ENCODE measurements at places on chromosomes 13 and 19. TPM values are rescaled to one million over a fixed set of nuclear protein-coding genes. Genes with fewer than 3 reads are reported as not detected.

- DNase-seq = no peak
Observed at GRCh38 chr13:65499256-65499655, 1730.9 kb downstream of the PCDH9 start.

DNA sequence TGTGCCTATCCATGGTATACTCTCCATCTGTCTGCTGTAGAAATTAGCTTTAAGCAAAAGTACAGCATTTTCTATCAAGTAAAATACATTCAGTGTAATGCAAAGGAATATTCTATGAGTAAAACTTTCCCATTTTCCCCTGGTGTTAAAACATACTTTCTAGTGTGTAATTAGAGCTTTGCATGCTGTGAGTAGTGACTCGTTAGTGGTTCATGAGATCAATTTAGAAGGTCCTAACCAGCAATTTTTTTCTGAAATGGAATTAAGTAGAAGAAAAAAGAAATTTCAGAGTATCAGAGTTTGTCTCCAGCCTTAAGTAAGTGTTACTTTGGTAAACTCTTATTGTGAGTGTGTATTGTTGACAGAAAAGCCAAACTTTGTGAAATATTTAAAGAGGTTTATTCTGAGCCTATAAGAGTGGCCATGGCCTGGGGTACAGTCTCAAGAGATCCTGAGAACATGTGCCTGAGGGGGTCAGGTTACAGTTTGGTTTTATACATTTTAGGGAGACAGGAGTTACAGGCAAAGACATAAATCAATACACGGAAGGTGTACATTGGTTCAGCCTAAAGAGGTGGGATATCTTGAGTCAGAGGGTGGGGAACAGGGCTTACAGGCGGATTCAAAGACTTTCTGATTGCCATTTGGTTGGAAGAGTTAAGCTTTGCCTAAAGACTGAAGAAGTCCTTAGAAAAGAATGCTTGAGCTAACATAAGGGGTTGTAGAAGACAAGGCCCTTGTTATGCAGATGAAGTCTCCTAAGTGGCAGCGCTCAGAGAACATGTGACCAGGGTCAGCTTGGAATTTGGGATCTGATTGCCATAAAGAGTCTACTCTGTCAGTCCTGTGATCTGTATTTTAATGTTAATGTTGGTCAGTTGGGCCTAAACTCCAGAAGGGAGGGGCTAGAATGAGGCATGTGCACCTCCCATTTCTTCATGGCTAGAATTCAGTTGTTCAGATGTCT is 25.5 kb downstream of the FAM187B start:
- no peak for DNase-seq

The TNFSF9 gene
- 3.0 TPM for total RNA-seq

The HIF3A gene
- not detected for total RNA-seq

The FUT1 gene
- total RNA-seq = 0.09 TPM

GRCh38 chr13:52348071-52348470 is 57.9 kb downstream of the THSD1 start:
- no peak for DNase-seq

DNA sequence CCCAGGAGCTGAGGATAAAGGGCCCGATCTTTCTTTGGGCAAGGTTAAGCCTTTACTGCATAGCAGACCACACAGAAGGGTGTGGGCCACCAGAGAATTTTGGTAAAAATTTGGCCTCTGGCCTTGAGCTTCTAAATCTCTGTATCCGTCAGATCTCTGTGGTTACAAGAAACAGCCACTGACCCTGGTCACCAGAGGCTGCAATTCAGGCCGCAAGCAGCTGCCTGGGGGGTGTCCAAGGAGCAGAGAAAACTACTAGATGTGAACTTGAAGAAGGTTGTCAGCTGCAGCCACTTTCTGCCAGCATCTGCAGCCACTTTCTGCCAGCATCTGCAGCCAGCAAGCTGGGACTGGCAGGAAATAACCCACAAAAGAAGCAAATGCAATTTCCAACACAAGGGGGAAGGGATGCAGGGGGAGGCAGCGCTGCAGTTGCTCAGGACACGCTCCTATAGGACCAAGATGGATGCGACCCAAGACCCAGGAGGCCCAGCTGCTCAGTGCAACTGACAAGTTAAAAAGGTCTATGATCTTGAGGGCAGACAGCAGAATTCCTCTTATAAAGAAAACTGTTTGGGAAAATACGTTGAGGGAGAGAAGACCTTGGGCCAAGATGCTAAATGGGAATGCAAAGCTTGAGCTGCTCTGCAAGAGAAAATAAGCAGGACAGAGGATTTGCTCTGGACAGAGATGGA is 8.4 kb upstream of the CEACAM19 start:
- no peak for DNase-seq

- peak; percentile 64 for DNase-seq
Observed at GRCh38 chr19:47430041-47430802, 10.9 kb upstream of the MEIS3 start.
